Tibial nerve (tissue), 4 donors: ENCODE measurements at places on chromosomes 5 and 9. TPM values are rescaled to one million over a fixed set of nuclear protein-coding genes. Genes with fewer than 3 reads are reported as not detected.
A peak's percentile ranks its signal among the peaks of the same experiment; 100 is the strongest.

GRCh38 chr9:112125951-112126388, 49.1 kb downstream of the SUSD1 start:
- no peak for DNase-seq

DNA sequence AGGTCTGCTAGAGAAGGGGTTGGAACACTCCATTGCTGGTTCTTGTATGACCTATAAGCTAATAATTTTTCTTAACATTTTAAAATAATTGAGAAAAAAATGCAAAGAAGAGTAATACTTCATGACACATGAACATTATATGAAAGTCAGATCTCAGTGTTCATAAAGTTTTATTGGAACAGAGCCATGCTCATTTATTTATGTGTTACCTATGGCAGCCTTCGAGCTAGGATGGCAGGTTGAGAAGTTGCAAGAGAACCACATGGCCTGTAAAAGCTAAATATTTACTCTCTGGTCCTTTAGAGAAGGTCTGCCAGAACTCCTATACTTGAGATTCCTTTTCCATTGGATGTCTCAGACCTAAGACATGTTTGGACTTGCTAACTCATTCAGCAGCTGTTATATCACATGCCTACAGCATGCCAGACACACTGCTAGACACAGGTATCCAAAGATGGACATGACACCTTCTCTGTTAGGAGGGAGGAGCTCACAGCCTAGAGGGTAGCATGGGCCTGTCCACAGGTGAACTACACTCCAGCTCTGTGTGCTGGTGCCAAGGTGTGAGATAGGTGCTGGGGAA, 304.3 kb downstream of the ARHGAP26 start:
- DNase-seq = no peak

GRCh38 chr5:851553-851952, 767 bp upstream of the ZDHHC11 start:
- DNase-seq = no peak

DNA sequence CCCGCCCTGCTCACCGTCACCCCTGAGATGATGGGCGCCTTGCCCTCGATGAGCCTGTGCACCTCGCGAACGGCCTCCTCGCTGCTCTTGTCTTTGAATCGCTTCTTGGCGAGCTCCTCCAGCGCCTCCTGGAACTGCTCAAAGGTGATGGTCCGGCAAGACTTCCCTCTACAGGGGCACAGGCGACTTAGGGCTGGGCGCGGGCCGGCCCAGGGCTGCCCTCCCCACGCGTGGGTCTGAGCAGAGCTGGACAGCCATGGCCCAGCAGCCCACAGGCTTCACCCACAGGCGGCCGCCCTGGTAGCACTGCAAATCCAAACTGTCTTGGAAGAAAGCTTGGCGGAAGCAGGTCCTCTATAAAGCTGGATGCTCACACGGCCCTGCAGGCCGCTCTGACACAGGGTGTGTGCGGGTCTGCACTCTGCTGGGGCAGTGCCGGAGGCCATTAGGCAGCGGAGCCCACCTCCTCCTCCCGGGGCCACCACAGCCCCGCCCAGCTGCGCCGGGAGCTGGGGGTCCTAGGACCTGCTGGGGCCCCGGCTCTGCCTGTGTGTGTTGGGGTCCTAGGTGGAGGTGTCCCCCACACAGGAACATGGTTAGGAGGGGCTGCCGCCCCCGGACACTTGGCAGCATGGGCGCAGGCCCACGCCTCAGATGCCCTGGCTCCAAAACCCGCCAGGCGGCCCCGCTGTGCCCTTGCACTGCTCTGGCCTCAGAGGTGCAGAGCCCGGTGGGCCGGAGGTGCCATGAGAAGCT, 27.0 kb downstream of the TPPP start:
- no peak for DNase-seq

- peak; percentile 71 for DNase-seq
Observed at GRCh38 chr5:124061663-124062062, 549.7 kb downstream of the CSNK1G3 start.

- no peak for DNase-seq
Observed at GRCh38 chr9:97969014-97969413, 14.1 kb upstream of the ANP32B start.

Gene CNTNAP3
- 20.8 TPM for total RNA-seq

Gene SFXN1
- total RNA-seq = 14.4 TPM

Gene CCNI2
- not detected for total RNA-seq

Gene NTNG2
- total RNA-seq = 1.2 TPM
